Tibial artery (tissue), 4 donors: ENCODE measurements at places on chromosomes 7 and 10.

- H3K4me3 ChIP-seq: no peak overlapping the region
- H3K4me1 ChIP-seq: no peaks in the 10 kb centered on the region
- H3K27ac ChIP-seq: no peak overlapping the region
- H3K36me3 ChIP-seq: no peaks in the 10 kb centered on the region
Measured at GRCh38 chr7:19268737-19269136, 123.5 kb upstream of the FERD3L start.

- no peak overlapping the region for H3K27ac ChIP-seq
- no peaks in the 10 kb centered on the region for H3K4me1 ChIP-seq
- no peaks in the 10 kb centered on the region for H3K27me3 ChIP-seq
Measured at GRCh38 chr7:3482147-3482921, 181.3 kb downstream of the SDK1 start.

- H3K4me3 ChIP-seq: no peak overlapping the region
- no peaks in the 10 kb centered on the region for H3K27me3 ChIP-seq
- no peaks in the 10 kb centered on the region for H3K36me3 ChIP-seq
- no peak for DNase-seq
- no peaks in the 10 kb centered on the region for H3K4me1 ChIP-seq
Measured at GRCh38 chr10:104424719-104425118, 71.1 kb downstream of the CFAP58 start.

DNA sequence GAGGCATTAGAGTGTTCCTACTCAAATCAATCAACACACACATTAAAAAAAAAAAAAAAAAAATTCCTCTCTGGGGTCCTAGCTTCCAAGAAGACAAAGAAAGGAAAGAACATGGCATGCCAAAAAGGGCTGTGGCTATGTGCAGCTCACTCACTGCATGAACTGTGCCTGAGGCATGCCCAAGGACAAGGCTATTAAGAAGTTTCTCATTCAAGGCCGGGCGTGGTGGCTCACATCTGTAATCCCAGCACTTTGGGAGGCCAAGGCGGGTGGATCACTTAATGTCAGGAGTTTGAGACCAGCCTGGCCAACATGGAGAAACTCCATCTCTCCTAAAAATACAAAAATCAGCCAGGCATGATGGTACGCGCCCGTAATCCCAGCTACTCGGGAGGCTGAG is 41.9 kb upstream of the PPP3CB start:
- DNase-seq: no peak
- no peak overlapping the region for H3K4me3 ChIP-seq
- no peaks in the 10 kb centered on the region for H3K4me1 ChIP-seq
- peaks cover 33% of the 10 kb centered on the region for H3K36me3 ChIP-seq
- no peaks in the 10 kb centered on the region for H3K27me3 ChIP-seq

GRCh38 chr7:155261031-155261985 is 36.4 kb upstream of the INSIG1 start:
- H3K4me1 ChIP-seq: no peaks in the 10 kb centered on the region
- no peaks in the 10 kb centered on the region for H3K36me3 ChIP-seq
- no peaks in the 10 kb centered on the region for H3K27me3 ChIP-seq
- H3K4me3 ChIP-seq: no peak overlapping the region
- no peak overlapping the region for H3K27ac ChIP-seq
- no peak for DNase-seq

GRCh38 chr10:105844241-105844640 is 1203.2 kb downstream of the SORCS3 start:
- no peak overlapping the region for H3K27ac ChIP-seq
- H3K4me1 ChIP-seq: no peaks in the 10 kb centered on the region
- H3K27me3 ChIP-seq: no peaks in the 10 kb centered on the region
- no peaks in the 10 kb centered on the region for H3K36me3 ChIP-seq

- H3K4me3 ChIP-seq: no peak overlapping the region
- DNase-seq: no peak
- no peak overlapping the region for H3K27ac ChIP-seq
- H3K36me3 ChIP-seq: no peaks in the 10 kb centered on the region
- H3K4me1 ChIP-seq: no peaks in the 10 kb centered on the region
- H3K27me3 ChIP-seq: no peaks in the 10 kb centered on the region
Measured at GRCh38 chr10:46326066-46326465, 39.3 kb downstream of the ANTXRL start.

DNA sequence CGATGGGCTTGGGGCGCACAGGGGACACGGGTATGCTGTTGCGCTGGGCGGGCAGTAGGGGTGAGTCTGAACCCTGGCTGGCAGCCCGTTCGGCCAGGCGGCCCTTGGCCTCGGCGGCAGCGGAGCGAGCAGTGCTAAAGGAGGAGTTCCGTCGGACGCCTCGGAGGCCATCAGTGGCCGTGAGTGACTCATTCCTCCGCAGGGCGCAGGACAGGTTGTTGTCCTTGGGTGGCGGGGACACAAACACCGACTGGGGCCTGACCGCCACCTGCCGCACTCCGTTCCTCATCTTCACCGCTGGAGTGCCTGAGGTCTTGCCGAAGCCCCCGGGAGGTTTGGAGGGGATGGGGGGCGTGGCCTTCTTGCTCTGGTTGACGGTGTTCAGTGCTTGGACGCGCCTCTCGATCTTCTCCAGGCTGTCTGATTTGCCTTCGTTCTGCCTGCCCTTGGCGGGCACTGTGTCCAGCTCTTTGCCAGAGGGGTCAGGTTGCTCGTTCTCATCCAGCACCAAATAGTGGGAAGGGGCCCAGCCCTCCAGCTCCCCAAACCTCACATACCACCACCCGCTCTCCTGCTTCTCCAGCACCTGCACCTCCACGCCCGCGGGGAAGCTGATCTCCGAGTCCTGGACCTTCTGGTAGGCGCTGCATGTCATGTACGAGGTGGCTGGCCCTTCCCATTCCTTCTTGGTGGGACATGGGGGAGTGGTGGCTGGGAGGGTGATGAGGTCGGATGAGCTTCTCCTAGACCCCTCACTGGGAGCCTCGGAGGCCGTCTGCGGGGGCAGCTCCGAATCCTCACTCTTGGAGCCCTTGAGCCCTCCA is 108.7 kb downstream of the NEURL1 start:
- no peak overlapping the region for H3K27ac ChIP-seq
- H3K4me1 ChIP-seq: peaks cover 44% of the 10 kb centered on the region
- no peak overlapping the region for H3K4me3 ChIP-seq
- no peaks in the 10 kb centered on the region for H3K27me3 ChIP-seq
- DNase-seq: no peak

GRCh38 chr7:112511451-112512202 is 30.8 kb downstream of the LSMEM1 start:
- DNase-seq: no peak
- no peak overlapping the region for H3K4me3 ChIP-seq
- H3K4me1 ChIP-seq: peaks cover 16% of the 10 kb centered on the region
- no peak overlapping the region for H3K27ac ChIP-seq

DNA sequence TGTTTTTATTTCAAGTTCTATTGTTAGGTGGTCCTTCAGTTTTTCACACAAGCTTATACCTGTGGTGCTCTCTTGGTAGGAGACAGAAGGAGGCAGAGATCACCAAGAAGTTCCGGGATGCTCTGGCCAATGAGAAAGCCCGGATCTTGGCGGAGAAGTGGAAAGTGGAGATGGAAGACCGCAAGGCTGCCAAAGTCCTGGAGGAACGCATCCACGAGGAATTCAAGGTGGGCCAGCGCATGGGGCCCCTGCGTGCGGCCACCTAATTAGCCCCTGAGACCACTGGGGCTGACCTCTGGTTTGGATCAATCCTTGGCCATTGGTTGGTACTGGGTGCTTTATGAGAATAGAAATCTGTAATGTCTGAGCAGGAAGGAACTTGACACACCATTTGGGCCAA is 33.6 kb downstream of the SH2D4B start:
- no peaks in the 10 kb centered on the region for H3K4me1 ChIP-seq
- H3K27ac ChIP-seq: no peak overlapping the region
- no peaks in the 10 kb centered on the region for H3K27me3 ChIP-seq
- no peaks in the 10 kb centered on the region for H3K36me3 ChIP-seq

- H3K4me1 ChIP-seq: peaks cover 40% of the 10 kb centered on the region
- DNase-seq: peak; percentile 90
- H3K4me3 ChIP-seq: peak within 1 kb of the TSS; percentile 78
- no peaks in the 10 kb centered on the region for H3K27me3 ChIP-seq
Measured at GRCh38 chr7:69598081-69598486, at the start of gene AUTS2. Gene AUTS2, plus strand, starts transcription at chr7:69598475. Its CDS starts 1,179 bp downstream, at chr7:69599654.

DNA sequence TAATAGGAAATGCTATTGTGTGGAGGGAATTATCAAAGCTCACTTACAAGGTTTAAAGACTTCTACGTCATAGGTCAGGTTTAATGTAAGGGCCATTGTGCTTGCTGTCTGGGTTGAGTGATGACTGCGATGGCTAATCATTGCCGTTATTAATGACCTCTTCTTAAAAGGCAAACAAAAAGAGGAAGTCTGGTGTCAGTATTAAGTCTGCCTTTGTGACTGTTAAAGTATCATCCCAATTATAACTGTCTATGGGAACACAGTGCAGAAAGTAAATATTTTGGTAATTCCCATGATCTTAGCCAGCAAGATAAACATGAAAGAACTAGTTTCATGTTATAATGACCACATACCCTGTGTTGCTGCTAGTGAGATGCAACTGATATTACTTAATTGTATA is 382.4 kb downstream of the BBS9 start:
- no peak for DNase-seq
- H3K4me3 ChIP-seq: no peak overlapping the region
- H3K36me3 ChIP-seq: peaks cover 6% of the 10 kb centered on the region
- no peaks in the 10 kb centered on the region for H3K27me3 ChIP-seq
- H3K4me1 ChIP-seq: no peaks in the 10 kb centered on the region

DNA sequence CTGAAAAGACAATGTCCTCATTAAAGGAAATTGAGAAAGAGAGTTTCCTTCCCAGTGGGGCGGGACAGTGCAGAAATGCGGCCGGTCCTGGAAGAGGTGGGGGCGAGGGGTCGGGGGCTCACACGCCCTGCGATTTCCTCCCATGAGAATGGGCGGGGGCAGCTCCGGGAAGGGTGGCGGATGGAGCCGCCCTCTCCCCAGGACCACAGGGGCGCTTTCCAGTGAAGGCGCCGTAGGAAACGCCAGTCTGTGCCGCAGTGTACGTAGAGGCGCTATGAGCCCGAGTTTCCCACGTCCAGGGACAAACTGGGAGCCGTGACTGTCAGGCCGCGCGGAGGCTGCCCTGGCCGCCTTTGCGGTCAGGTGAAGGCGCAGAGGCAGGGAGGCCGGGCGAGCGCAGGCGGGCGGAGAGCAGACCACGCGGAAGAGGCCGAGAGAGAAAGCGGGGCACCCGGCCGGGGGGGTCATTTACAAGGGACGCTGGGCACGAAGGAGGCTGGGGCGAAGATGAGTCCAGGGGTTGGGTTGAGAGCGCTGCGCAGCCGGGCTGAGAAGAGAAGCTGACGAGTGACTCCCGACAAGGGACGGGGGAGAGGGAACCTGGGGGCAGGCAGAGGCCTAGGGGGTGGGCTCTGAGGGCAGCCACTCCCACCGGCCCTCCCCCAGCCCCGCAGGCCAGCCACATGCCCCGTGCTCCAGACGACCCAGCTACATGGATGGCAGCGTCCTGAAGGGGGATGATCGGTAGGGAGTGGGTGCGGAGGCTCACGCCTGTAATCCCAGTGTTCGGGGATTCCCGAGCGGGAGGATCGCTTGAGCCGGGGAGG is 45.0 kb downstream of the ALOX5 start:
- peak; percentile 71 for DNase-seq
- no peaks in the 10 kb centered on the region for H3K4me1 ChIP-seq
- H3K27me3 ChIP-seq: no peaks in the 10 kb centered on the region
- peak overlapping the region; percentile 55 for H3K4me3 ChIP-seq
- H3K36me3 ChIP-seq: no peaks in the 10 kb centered on the region
- peak overlapping the region; percentile 71 for H3K27ac ChIP-seq

GRCh38 chr10:27388761-27389399 is 115.2 kb upstream of the RAB18 start:
- peak; percentile 35 for DNase-seq
- H3K4me3 ChIP-seq: no peak overlapping the region
- peaks cover 5% of the 10 kb centered on the region for H3K27me3 ChIP-seq
- no peaks in the 10 kb centered on the region for H3K36me3 ChIP-seq
- H3K27ac ChIP-seq: no peak overlapping the region
- H3K4me1 ChIP-seq: no peaks in the 10 kb centered on the region

DNA sequence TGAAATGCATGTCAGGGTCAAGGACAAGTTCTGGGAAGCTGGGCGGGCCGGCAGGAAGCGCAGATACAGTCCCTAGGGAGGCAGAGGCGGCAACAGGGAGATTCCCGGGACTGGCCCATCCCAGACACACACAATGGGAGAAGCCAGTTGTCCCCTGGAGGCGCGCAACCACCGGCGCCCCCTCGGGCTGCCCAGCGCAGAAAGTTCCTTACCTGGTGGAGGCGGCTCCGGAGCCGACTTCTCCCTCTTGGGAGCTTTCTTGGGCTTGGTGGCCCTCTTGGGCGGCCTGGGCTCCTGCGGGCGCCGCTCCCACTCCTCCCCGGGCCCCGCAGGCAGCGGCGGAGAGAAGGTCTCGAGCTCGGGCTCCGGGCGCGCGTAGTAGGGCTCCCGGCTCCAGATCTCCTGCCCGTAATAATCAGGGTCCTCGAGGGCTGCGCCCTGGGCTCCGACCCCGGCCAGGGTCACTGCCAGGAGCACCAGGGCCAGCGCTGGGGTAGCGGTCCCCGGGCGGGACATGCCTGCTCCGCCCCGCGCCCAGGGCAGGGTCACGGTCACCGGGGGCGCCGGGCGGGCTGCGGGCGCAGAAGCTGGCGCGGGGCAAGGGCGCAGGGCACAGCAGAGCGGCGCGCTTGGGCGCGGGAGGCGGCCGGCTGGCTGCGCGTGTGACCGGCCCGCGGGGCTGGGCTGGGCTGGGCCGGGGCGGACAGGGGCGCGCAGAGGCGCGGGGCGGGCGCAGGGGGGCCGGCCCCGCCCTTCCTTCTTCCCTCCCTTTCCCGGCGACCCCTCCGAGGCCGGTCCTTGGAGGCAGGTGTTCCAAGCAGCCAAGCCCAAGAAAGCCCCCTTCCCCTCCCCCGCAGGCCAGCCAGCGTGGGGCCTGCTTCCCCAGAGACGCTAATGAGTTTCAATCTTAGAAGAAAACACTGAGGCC is at the start of gene CPXM2:
CPXM2 (minus strand) TSS at position 664 of the 928 bp plus-strand sequence; CDS start at position 516, 148 bp downstream.
- H3K27me3 ChIP-seq: no peaks in the 10 kb centered on the region
- peak within 1 kb of the TSS; percentile 86 for H3K4me3 ChIP-seq
- H3K27ac ChIP-seq: peak within 1 kb of the TSS; percentile 98
- peak; percentile 45 for DNase-seq

- H3K4me3 ChIP-seq: no peak overlapping the region
- DNase-seq: no peak
- H3K4me1 ChIP-seq: no peaks in the 10 kb centered on the region
- H3K27ac ChIP-seq: no peak overlapping the region
- H3K27me3 ChIP-seq: no peaks in the 10 kb centered on the region
Measured at GRCh38 chr7:124662937-124663336, 102.7 kb downstream of the GPR37 start.

DNA sequence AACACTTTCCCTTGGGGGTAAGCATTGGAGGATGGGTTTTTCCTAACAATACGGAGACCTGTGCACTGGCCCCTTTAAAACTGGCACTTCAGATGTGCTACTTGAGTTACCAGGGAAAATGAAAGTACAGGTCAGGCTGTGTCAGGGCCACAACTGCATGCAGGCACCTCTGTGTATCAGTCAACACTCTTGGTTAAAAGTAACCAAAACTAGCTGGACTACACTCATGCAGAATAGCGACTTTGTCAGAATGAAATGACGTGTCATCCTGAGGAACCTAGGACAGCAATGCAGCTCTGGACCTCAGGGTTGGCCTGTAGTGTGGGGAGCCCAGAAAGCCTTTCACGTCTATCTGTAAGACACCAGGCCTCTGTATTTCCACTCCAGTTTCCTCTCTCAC is 33.8 kb upstream of the SMKR1 start:
- no peak for DNase-seq
- H3K27ac ChIP-seq: no peak overlapping the region
- no peaks in the 10 kb centered on the region for H3K36me3 ChIP-seq
- no peaks in the 10 kb centered on the region for H3K4me1 ChIP-seq
